ENCODE measurements at places on chromosomes 5 and 9.

GRCh38 chr5:90233476-90233875, 176.1 kb downstream of the CETN3 start:
- no peak for DNase-seq

- no peak for DNase-seq
Measured at GRCh38 chr5:61263072-61263471, 69.0 kb upstream of the ZSWIM6 start.

- no peak for DNase-seq
Measured at GRCh38 chr9:36840898-36841536, 193.1 kb downstream of the PAX5 start.

DNA sequence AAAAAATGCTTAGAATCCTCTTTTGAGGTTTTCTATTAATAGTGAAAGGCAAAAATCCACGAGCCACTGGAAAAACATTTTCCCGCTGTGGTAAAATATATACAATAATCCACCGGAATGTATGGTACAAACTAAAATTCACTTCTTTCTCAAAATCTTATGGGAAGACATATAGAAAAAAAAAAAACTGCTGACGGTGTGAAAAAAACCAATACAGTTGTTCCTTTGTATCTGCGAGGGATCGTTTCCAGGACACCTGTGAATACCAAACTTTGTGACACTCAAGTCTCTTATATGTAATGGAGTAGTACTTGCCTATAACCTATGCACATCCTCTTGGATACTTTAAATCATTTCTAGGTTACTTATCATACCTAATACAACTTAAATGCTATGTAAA, 13.3 kb downstream of the DIRAS2 start:
- DNase-seq: no peak

- no peak for DNase-seq
Measured at GRCh38 chr5:154076240-154076922, 37.6 kb downstream of the MFAP3 start.

- no peak for DNase-seq
Measured at GRCh38 chr5:2201421-2201820, 318.7 kb upstream of the IRX4 start.

DNA sequence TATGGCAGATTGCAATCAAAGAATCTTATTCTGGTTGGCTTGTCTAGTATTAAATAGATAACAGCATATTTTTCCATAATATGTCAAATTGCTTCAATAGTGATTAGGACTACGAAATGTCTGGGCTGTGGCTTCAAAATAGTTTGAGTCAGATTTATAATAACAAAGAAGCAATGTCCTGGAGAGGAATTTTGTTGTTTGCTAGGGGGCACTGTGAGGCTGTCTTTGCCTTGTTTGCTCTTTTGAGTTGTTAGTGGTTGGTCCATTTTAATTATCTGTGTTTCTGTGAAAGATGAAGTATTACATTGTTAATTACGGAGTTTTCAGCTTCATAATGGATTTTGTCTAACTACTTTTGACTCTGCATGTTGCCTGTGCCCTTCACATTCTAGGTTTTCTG, 713.6 kb downstream of the TLE4 start:
- DNase-seq: no peak

GRCh38 chr5:32270946-32271345, 41.8 kb downstream of the MTMR12 start:
- DNase-seq: no peak

DNA sequence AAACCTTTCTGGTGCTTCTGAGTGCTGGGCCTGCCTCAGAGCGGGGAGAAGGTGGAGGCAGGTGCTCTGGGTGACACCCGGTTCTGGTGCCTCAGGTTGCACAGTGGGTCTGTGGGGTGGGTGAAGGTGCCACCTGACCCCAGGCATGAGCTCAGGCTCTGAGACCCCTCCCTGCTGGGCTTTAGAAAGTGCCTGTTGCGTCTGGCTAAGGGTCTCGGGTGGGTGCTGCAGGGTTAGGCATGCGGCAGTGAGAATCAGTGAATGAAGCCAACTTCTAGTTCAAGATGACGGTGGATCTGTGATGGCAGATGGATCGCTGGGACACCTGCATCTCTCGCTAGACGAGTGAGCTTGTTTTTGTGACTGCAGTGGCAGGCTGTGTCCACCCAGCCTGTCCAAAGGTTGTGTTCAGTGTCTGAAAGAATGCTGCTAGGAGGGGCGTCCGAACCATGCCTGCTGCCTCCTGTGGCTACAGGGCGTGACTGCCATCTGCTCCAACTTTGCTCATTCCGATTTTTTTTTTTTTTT, 5.0 kb downstream of the SQSTM1 start:
- no peak for DNase-seq

DNA sequence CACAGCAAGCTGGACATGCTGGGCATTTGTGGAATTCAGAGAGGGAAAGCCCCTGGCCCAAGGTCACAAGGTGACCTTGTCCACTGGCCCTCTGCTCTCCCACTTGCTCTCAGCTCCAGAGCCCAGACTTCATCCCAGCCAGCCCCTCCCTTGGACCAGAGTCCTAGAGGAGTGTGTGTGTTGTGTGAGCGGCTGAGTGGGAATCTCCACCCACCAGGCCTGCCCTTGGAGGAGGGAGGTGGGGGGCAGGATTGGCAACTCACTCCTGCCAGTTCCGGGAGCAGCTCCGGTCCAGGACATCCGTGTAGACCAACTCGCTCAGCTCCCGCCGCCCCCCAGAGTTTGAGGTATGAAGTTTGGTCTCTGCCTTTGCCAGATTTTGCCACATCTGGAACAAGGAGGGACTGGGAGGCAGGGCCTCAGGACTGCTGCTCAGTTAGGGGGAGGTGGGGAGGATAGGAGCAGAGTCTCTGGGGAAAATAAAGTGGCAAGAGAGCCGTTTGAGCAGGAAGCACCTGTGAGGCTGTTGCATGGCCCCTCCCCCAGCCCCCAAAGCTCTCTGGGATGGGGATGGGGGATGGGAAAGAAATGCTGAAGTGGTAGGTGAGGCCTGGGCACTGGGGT, 1.4 kb downstream of the MZB1 start:
- no peak for DNase-seq

GRCh38 chr9:23172206-23172605, 653.8 kb downstream of the ELAVL2 start:
- DNase-seq: no peak

DNA sequence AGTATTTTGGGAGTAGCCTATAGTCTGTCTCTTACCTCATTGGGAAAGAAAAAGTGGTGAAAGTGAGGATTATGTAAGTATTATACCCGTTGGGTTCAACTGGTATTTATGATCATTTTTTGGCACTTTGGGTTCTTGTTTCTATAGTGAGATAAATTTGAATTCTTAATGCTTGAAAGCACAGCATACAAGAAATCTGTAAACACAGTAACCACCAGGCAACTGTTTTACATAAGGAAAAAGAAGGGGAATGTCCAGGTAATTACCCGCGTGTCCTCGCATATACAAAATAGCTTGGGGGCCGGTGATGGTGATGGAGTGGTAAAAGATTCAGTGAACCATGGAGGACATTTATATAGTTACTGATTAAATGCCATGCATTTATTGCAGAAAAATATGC, 60.5 kb downstream of the BASP1 start:
- no peak for DNase-seq

GRCh38 chr5:58317808-58318207, 142.1 kb downstream of the PLK2 start:
- DNase-seq: no peak

- no peak for DNase-seq
Measured at GRCh38 chr9:90921104-90921503, 119.5 kb downstream of the SYK start.

GRCh38 chr5:73792687-73793320, 166.8 kb downstream of the ARHGEF28 start:
- peak; percentile 40 for DNase-seq

GRCh38 chr5:84017523-84018172, 297.0 kb upstream of the HAPLN1 start:
- no peak for DNase-seq

DNA sequence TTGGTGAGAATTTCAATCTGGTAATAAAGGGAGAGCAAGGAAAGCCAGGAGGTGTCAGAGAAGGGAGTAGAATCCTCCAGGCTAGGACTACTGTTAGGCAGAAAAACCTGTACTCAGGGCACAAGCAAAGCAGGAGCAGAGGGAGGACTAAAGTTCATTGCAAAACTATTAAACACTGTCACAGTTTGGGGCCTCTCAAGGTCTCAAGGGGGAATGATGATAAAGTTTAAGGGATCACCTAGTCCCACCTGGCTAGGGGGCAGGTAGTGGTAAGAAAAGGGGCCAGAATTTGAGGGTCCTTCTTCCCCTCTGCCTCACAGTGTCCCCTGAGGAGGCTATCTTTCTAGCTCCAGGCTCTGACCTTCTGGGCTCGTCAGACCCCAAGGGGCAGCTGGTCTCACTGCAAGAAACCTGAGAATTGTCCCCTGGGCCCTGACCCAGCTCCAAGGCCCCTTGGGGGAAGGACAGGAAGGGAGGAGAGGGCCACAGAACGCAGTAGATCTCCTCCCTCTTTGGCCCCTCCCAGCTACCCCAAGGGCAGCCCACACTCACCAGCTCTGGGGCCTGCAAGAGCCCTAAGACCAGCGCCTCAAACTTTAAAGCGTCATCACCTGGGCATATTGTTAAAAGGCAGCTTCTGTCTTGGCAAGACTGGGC, 974 bp downstream of the CCDC69 start:
- DNase-seq: no peak

All from HS-27A (cell line).